ENCODE measurements at places on chromosomes 1 and 21.

- no peak for DNase-seq
Measured at GRCh38 chr1:110298991-110299390, 40.2 kb upstream of the RBM15 start.

- DNase-seq = no peak
Measured at GRCh38 chr1:10704368-10704882, 92.0 kb downstream of the CASZ1 start.

DNA sequence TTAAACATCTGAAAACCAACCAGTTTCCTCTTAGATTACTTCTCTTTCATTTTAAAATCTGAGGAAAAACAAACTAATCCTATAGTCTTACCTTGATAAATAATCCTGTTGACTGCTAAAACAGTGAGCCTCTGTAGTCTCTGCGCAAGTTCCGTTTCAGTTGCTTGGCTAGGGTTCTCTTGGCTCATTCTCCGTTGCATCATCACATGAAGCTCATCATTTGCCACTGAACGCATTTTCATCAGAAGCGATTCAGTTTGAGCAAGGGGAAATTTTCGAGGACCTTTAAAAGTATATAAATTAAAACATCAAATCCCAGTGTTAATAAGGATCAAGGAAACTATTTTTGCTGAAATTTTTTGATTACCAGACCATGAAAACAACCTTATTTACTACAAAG is 96.7 kb upstream of the GNG4 start:
- DNase-seq = peak; percentile 57

GRCh38 chr1:209877087-209877764 is 49.5 kb downstream of the UTP25 start:
- no peak for DNase-seq

GRCh38 chr1:224368409-224368808 is 11.7 kb downstream of the CNIH4 start:
- no peak for DNase-seq

GRCh38 chr1:90706437-90707362 is 10.4 kb downstream of the BARHL2 start:
- peak; percentile 76 for DNase-seq

- no peak for DNase-seq
Measured at GRCh38 chr1:19477284-19478249, 7.8 kb downstream of the CAPZB start.

DNA sequence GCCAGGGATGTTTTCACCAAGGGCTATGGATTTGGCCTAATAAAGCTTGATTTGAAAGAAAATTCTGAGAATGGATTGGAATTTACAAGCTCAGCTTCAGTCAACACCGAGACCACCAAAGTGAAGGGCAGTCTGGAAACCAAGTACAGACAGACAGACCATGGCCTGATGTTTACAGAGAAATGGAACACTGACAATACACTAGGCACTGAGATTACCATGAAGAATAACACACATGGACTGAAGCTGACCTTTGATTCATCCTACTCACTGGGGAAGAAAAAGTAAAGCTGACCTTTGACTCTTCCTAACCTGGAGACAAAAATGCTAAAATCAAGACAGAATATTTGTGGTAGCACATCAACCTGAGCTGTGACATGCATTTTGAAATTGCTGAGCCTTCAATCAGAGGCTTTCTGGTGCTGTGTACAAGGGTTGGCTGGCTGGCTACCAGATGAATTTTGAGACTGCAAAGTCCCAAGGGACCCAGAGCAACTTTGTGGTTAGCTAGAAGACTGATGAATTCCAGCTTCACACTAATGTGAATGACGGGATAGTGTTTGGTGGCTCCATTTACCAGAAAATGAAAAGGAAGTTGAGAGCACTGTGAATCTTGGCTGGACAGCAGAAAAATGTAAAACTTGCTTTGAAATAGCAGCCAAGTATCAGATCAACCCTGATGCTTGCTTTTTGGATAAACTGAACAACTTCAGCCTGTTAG is 190.4 kb upstream of the KCTD3 start:
- DNase-seq = no peak

DNA sequence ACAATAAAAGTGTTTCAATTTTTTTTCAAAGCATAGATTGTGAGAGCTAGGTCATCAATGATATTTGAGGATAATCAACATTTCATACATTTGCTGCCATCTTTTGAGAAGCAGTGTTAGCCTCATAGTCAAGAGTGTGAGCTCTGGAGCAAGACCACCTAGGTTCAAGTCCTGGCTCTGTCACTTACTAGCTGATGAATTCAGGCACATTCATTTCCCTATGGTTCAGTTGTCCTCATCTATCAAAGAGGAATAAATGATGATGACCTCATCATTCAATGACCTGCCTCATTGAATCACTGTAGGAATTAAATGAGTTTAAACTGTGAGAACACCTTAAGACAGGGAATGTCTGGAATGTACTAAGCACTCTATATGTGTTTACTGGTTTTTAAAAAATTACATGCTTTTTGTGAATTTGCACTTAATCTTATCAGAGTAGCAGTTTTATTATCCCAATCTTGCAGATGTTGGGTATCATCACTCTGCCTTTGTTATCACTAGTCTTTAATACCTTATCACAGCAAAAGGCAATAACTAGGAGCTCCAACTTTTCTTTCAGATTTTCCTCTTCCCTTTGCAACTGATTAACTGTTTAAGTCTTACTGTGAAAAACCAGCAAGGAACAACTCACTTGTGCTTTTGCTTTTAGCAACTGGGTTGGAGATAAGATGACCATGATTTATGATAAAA is 47.4 kb downstream of the SLC30A10 start:
- DNase-seq = no peak

DNA sequence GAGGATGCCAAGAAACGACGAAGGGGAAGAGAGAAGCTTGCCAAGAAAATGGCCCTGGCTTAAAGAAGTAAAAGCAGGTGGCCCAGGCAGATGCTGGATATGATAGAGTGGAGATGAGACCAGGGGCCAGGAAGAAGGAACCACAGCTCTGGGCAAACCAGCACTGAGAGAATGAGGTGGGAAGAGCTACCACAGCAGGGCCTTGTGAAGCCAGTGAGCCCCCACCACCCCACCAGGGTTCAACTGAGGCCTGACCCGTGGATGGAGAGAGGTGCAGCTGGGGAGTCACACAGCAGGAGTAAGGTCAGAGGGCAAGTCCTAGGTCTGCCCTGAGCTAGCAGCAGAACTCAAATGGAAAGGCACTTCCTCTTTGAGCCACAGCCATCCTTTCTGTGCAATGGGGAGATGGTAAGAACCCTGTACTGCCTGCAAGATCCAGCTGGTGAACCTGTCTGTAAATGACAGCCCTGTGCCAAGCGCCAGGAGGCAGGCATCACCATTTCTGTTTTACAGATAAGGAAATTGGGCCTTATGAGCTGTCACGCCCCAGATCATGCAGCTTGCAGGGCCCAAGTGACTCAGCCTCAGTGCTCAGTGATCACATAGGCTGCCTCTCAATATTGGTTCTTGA is 8.5 kb downstream of the SH3BGRL3 start:
- no peak for DNase-seq

GRCh38 chr1:159091180-159091560 is 14.6 kb upstream of the AIM2 start:
- DNase-seq = no peak

DNA sequence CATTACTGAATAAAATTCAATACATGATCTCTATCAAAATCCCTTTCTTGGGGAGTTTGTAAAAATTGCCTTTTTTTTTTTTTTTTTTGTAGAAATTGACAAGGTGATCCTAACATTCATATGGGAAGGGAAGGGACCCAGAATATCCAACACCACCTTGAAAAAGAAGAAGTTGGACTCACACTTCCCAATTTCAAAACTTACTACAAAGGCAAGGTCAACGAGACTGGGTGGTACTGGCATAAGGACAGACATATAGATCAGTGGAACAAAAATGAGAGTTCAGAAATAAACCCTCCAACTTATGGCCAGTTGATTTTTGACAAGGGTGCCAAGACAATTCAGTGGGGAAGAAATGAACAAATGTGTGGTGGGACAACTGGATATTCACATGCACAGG is 31.4 kb upstream of the CLSTN1 start:
- DNase-seq = no peak

GRCh38 chr1:30090162-30090820 is 633.1 kb downstream of the MATN1 start:
- no peak for DNase-seq

GRCh38 chr1:81068726-81069125 is 732.0 kb upstream of the ADGRL2 start:
- no peak for DNase-seq

DNA sequence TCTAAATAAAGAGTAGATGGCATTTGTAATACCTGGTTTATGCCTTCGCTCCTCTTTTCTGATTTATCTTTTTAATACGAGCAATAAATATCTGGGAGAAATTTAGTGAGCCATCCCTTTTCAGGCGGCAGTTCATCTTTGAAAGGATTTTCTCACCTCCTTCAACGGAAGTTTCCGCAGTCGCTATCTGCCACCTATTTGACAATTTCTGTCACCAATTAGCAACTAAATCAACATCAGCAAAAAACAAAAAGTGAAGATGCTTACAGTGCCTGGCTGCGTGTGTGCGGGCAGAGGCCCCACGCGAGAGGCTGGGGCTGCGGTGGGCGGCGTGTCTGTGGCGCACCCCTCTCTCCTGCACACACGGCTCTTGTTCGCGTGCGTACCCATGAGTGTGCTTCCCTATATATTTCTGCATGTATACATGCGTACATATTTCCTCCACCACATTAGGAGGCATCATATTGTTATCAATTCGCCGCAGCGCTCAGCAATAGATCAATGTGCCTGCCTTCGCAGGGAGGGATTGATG is 117.3 kb upstream of the BARHL2 start:
- no peak for DNase-seq

DNA sequence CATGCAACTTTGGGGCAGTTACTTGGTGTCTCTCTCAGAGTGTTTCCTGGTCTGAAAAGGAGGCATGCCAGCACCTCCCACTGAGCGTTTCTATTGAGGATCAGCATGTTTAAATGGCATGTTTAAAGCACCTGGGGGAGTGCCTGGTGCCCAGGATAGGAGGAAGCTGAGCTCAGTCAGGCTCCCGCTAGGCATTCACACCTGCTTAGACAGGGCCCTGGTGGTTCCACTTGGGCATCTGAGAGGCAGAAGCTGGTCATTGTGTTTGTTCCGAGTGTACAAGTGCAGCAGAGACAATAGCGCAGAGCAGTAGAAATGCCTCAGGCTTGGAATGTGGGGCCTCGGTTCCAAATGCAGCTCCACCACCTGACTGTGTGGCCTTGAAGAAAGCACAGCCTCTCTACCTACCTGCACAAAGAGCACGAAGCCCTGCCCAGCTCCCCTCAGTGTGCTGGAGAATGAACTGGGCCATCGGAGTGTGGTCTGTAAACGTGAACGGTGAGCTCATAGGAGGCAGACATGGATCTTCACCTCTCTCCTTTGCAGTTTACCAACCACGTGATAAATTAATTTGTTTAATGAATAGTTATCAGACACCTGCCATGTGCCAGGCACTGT is 20.3 kb upstream of the TMEM222 start:
- DNase-seq = no peak

DNA sequence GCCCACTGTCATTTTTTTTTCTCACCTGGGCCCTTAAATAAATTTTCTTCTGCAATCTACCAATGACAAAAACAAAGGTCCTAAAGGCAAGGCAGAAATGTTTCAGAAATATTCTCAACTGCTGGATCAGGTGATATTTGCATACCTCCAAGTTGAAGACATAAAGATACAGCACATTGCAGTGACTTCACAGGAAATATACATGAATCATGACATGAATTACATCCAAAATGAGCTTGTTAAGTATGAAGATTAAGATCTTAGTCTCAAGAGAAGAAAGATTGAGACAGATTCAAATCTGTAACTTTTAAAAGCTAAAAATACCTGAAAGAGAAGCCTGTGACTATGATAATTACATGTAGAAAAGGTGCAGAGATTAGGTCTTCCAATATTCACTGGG is 207.8 kb downstream of the SIPA1L2 start:
- DNase-seq = no peak

- DNase-seq = no peak
Measured at GRCh38 chr1:8639148-8639547, 178.3 kb downstream of the RERE start.

DNA sequence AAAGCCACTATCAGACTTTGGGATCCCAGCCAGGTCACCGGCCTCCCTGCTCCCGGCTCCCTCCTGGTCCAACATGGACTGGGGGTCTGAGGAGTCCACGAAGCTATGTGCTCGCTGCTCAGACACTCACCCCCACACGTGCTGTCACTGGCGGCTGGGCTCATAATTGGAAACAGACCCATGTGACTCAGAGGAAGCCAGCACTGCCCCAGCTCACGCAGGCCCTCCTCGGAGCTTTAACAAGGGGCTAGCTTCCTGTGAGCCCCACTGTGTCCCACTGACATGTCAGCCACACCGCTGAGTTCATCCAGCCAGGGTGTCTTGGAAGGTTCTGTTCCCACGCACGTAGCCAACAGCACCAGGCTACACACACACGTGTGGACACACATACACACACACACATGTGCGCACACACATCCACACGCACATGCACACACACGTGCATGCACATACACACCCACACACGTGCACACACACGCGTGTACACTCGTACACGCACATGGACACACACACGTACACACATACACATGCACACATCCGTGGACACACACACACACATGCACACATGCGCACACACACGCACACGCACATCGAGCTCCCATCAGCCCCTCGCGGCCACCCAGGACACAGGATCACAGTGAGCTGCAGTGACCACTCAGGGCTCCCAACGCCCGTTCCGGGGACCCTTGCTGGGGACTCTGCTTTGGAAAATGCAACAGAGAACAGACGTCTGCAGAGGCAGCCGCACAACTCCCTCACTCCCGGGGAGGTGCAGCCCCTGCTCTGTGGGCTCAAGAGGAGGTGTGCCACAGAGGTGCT is 18.4 kb upstream of the COL6A2 start:
- DNase-seq = no peak

DNA sequence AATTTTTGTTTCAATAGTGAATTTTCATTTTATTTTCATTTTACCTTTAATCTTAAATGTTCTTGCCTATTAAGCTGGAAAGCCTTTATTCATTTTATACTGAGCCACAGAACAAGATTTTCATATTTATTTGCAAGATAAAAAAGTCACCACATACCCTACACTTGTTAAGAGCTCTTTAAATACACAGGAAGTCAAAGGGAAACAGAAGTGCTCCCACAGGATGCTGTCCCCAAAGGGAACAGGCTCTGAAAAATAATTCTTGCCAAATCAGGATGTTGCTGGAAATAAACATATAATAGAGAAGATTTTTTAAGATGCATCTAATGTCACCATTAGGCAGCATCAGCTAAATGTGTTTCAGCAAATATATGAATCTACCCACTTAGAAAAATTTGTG is 113.6 kb downstream of the VAV3 start:
- no peak for DNase-seq

DNA sequence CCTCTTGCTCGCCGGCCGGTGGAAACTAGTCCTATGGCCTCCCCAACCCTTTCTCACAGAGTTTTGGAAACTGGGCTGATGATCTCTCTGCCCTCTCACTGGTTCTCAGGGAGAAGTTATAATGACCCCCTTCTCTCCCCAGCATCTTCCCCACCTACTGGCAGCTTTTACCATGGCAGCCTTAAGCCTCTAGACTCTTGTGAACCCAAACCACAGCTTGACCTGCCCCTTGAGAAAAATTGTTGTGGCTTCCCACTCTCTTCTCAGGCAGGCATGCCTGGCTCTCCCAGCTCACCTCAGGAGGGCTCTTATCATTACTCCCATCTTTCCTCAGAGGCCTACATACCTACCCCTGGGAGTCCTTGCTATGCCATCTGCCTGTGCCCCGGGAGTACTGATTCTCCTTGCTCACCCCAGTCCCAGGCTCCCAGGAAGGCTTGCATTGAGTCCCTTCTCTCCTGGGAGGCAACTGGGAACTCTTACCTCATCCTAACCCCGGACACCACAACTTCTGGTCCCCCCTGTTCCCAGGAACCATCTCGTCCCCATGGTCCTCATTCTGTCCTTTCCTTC is 1.6 kb downstream of the NSUN4 start:
- DNase-seq = peak; percentile 52

Data from NCI-H82 (cell line).